ENCODE measurements at places on chromosomes 16 and 17.

DNA sequence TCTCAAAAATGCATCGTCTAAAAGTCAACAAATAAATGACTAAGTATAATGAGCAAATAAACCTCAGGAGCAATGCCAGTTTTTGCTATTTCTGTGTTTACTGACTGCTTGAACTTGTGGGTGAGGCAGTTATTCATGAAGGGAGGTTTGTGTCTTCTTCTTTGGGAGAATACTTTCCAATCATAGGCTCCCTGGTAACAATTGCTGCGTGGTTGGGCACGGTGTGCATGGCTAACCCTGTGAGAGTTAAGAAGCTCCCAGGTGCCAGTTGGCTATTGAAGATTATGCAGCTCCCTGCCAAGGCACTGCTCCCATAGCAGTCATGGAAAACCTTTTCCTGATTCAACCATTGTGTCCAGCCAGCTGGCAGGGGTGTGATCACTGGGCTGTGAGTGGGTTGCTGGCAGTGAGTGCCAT lies 775.9 kb upstream of the GOT2 start:
- DNase-seq, result no peak

GRCh38 chr17:46770818-46771560 lies 47.5 kb downstream of the WNT3 start:
- peak; percentile 47 for DNase-seq

- DNase-seq, result no peak
Observed at GRCh38 chr16:14606102-14606501, 24.0 kb downstream of the PARN start.

DNA sequence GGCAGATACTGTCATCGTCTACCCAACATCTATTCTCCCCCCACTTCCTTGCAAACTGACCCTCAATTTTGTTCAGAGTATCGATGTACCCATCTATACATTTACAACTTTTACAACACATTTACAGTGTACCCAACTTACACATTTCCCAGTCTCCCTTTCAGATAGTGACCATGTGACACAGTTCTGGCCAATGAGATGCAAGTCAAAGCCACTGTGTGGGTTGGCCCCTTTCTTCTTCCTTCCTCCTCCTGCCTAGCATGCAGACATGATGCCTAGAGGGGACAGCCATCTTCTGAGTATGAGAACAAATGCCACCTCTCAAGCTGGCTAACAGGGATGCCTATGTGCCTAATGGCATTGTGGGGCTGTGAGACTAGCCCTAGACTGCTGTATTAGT lies 11.3 kb upstream of the NFAT5 start:
- DNase-seq, result no peak

DNA sequence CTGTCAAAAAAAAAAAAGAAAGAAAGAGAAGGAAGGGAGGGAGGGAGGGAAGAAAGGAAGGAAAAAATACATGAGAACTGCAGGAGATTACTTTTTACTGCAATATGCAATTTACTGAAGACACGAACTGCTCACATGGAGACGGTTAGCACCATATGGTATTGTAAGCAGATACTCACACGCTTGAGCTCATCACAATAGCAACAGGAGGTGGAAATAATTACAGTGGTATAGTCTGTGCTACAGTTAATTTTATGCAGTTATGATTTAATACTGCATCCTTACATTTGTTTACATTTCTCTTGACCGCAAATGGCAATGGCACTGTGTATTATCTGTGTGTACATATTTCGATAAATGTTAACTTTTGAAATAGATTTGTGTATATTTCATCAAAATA lies 21.4 kb upstream of the SLC46A1 start:
- no peak for DNase-seq

- DNase-seq, result peak; percentile 42
Observed at GRCh38 chr17:29591146-29591736, 1.7 kb upstream of the ANKRD13B start.

DNA sequence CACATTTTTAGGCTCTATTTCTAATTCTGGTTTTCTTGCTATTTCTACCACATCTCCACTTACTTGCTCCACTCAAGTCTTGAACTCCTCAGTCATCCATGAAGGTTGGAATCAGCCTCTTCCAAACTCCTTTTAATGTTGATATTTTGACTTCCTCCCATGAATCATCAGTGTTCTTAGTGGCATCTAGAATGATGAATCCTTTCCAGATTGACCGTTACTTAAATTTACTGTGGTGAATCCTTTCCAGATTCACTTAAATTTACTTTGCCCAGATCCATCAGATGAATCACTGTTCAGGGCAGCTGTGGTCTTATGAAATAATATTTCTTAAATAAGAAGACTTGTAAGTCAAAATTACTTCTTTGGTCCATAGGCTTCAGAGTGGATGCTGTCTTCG lies 32.4 kb downstream of the CLTC start:
- no peak for DNase-seq

DNA sequence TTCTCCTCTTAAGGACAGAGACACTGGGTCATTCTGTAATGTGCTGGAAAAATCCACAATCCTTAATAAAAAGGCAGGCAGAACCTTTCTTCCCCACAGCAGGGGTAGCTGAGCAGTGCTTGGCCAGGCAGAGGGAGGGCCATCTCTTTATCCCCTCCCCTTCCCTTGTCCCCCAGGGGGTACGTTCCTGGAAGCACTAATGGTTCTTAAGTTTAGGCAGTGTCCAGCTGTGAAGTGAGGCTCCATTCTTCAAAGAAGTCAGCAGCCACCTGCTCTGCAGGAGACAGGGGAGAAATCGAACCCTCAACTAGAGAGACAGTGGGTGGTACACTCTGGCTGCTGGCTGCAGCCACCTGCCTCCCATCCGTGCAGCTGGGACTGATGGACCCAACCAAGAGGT lies 533.9 kb upstream of the CDH11 start:
- no peak for DNase-seq

- peak; percentile 75 for DNase-seq
Observed at GRCh38 chr17:7336240-7337175, at the start of gene ACAP1. TSS of gene ACAP1 (plus strand) at chr17:7336529. CDS start at chr17:7336735, 206 bp downstream.

DNA sequence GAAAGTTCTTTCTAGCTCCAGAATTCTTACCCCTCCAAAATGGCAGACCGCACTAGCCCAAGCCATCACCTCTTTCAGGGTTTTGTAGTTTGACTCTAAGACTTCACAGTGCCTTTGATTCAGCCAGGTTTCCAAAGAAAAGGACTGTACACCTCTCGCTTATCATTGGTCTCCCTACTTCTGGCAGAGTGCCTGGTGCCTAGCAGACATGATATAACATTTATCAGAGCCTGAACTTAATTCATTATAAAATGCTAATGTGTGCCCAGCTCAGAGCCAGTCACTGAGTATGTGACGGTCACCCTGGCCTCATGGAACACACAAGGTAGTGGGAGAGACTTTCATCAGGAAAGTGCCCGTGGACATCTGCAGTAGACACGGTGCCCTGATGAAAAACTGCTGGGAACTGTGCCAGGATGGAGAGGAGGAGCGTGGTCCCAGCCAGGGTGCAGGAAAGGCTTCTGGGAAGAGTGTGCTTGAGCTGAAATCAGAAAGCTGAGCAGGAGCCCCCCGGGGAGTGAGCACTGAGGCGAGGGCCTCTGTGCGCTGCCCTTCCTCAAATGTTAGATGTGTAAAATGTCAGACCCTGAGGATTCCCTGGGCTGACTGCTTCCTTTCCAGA lies 34.3 kb upstream of the LGALS9 start:
- DNase-seq, result no peak

DNA sequence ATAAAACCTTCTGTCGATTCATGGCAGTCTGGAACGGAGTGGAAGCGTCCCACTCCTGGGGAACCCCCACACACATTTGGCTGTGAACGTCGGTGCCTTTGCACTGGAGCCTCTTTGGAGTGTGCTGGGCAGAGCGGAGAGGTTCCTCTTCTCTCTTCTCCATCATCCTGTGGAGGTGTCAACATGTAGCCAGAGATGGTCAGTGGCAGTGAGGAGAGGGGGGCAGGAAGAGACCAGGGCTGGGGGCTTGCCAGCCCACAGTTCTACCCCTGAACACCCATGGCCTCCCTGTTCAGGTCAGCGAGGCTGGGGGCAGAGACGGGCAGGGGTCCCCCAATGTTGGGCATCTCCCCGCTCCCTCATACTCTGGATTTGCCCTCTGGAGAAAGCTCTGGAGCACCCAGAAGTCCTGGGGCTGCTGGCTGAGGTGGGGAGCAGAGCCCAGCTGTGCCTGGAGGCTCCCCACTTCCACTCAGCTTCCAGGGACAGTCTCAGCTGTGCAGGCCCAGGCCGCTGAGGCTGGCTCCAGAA lies 223.7 kb downstream of the SEC14L1 start:
- no peak for DNase-seq

- no peak for DNase-seq
Observed at GRCh38 chr17:39641883-39642282, 4.9 kb downstream of the STARD3 start.

- no peak for DNase-seq
Observed at GRCh38 chr16:19842426-19843157, 42.1 kb downstream of the GPRC5B start.

GRCh38 chr17:19718041-19718612 lies 1.7 kb upstream of the SLC47A2 start:
- no peak for DNase-seq
